ENCODE measurements at places on chromosomes 16 and 17.

GRCh38 chr16:68247400-68247799 is 2.2 kb downstream of the PLA2G15 start:
- no peak for DNase-seq

GRCh38 chr16:66696669-66697630 is at the start of gene CMTM4:
CMTM4 (minus strand) TSS chr16:66696743; CDS start chr16:66696525, 218 bp downstream.
- DNase-seq = peak; percentile 30

GRCh38 chr17:7590743-7591142 is 849 bp upstream of the SOX15 start:
- no peak for DNase-seq

DNA sequence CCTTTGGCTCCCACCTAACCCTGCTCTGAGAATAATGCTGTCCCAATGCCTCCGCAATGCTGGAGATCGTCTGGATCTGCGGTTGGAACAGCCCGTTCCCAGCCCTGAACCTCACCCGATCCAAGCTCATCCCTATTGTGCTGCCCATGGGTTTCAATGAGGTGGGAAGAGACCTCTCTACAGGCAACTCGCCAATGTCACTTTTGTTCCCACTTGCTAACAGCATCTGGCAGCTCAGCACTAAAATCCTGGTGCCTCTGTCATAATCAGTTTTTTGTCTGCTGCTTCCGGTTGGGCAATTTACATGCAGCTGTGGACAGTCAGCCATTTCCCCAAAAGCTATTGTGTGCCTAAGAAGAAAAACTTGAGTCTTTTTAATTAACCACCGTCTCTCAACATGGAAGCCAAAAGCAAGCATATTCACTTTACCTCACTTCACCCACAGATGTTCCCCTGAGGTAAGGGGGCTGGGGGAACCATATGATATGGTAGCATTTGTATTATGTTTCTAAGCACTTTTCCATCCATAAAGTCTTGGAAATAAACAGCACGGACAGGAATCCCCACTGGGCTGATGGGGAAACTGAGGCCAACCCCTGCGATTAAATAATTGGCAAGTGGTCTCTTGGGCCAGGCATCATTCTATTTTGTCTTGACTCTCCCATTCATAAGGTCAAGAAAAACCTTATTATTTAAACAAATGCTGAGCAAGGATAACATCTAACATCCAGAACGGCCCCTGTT is 159.2 kb upstream of the CDH5 start:
- no peak for DNase-seq

GRCh38 chr16:49491106-49491670 is 117.6 kb downstream of the C16orf78 start:
- no peak for DNase-seq

DNA sequence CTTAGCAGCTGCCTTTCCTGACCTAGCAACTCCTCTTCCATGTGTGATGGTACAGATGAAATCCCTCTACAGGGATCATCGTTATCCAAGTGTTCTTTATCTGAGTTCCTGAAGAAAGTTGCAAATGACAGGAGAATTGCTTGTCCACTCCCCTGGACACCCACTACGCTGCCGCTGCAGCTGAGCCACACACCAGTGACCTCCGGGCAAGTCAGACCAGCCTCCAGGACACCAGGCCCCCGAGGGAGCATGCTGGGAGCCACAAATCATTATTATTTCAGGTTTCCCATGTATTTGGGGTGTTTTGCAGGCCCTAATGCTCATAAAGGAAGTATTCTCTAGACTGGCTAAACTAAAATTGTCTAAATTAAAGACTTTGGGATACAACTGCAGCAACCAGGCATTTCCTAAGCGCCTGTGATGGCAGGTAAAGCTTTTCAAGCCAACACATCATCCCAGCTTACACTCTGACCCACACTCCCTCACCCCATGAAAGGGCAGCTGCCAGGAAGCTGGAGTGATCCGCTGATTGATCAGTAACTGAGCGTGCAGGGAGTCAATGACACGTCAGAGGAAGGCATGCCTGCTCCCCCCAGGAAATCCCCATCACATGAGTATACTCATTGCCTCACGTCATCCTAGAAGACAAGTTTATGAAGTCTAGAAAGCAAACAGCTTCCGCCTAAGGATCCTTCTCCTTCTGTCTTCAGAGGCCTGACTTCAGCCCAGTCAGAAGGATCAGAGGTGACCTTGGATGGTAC is 14.4 kb downstream of the FA2H start:
- DNase-seq = no peak

GRCh38 chr17:63426041-63426916 is 19.8 kb downstream of the CYB561 start:
- no peak for DNase-seq

- DNase-seq = no peak
Observed at GRCh38 chr17:80955078-80955477, 36.6 kb upstream of the CHMP6 start.

DNA sequence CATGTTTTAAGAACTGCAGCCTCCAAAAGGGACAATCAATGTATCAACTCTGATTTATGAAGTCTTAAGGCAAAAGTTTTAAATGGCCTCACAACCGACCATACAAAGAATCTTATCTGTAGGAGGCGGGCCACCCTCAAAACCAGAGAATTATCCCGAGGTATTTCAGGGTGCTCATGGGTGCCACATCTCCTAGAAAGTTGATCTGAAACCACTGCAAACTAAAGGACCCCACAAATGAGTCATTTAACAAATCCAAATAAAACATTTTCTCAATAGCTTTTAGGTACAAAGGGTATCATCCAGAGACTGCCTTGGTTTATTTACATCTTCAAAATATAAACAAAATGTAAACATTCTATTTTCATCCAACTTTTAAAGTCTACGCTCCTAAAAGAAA is 6.8 kb downstream of the ERN1 start:
- DNase-seq = no peak
